HL-60 (cell line): ENCODE measurements at places on chromosomes 6 and 20.

DNA sequence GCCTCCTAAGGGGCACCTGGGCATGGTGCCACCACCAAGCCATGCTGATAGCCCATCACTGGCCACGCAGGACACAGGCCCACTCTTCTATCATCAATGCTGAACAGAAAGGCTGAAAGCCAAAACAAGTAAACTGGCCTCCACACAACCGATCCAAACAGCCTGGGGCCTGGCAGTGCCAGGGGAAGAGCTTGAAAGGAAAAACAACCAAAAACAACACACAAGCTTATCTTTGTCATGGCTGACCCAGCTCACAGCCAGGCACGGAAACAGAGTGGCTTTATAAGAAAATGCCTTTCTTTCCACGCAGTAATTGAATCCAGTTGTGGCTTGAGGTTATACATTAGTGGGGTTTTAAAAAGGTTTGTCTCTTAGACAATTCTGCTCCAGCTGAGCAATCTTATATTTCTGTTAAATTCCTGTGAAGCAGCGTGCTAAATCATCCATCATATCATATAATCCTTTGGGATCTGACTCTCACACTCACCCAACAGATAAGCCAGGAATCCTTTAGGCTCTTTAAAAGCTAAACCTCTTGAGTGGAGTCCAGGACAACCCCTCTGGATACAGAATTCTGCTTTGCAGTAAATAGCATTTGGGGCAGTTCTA, 65.4 kb upstream of the SLC22A16 start:
- no peak for DNase-seq

DNA sequence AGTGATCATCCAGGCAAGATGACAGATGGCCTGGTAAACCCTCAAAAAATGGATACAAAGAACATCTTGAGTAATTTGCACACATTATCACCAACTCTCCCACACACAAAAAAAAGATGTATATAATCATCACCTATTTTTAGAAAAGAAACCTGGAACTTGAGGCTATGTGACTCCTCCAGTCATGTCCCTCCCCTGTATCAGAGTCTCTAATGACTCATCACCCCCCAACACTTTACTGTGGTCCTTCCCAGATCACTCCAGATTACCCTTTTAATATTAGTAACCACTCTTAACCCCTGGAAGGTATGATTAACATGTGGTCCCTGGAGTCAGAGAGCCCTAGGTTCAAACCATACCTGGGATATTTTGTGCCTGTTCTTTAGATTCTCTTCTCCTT, 144.8 kb downstream of the ZNF217 start:
- DNase-seq = no peak

- DNase-seq = no peak
Measured at GRCh38 chr20:51321343-51322163, 221.0 kb downstream of the NFATC2 start.

GRCh38 chr20:63280929-63281545, 8.4 kb downstream of the ARFGAP1 start:
- DNase-seq = no peak
